ENCODE measurements at places on chromosomes 3 and 15. TPM values are rescaled to one million over a fixed set of nuclear protein-coding genes. Genes with fewer than 3 reads are reported as not detected.
A peak's percentile ranks its signal among the peaks of the same experiment; 100 is the strongest.

DNA sequence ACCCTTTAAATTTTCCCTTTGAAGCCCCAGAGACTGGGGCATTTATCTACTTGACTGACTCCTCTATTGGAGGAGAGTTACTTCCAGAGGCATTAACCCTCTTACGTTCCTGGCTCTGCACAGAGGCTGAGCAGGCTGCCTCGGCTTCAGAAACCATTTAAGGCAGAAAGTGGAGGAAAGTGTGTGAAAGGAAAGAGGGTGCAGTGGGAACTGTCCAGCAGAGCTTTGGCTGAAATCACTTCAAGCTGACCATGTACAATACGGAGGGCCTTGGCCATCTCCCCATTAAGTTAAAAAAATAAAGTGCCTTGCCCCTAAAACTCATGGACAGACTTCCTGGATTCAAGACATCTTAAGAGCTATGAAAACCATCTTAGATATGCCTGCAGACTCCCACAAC, 238.7 kb downstream of the SV2B start:
- DNase-seq = peak; percentile 26

Gene CAMKV
- total RNA-seq = 2.1 TPM

DNA sequence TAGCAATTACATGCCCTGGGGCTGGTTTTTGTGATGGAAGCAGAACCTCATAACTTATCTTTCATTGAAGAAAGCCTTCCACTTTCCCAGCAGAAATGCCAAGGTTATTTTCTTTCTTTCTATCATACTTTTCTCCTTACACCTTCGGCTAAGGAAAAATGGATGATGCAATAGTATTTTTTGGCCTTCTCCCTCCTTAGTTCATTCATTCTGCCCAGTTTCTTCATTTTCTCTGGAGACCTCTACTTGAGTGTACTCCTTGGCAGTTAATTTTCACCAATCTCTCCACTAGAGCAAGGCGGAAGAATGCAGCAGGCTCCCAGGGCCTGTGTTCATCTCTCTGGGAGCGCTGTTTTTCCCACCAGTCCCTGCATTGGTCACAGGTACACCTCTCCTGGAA, 7.6 kb upstream of the P2RY1 start:
- no peak for DNase-seq

Gene NR2E3
- not detected for total RNA-seq

DNA sequence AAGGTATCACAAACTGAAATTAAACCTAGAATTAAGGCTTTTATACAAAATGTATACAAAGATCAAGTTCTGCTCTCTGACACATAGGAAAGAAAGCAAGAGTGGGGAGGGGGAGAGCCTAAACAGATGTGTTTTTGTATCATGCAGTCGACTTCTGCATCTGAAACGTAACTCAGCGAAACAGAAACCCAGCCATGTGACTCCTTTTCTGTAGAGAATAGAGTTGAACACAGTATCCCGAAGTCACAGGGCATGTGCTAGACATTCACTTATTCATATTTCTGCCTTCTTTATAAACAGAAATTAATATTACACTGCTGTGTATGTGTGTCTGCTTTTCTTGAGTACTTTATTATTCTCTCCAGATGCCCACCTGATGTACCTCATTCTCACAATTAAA, 121.0 kb downstream of the PDZRN3 start:
- no peak for DNase-seq

Gene SLC9C1
- total RNA-seq = not detected

- DNase-seq = no peak
Observed at GRCh38 chr3:65052101-65052500, 364.3 kb upstream of the ADAMTS9 start.

Gene MED12L
- 3.4 TPM for total RNA-seq

DNA sequence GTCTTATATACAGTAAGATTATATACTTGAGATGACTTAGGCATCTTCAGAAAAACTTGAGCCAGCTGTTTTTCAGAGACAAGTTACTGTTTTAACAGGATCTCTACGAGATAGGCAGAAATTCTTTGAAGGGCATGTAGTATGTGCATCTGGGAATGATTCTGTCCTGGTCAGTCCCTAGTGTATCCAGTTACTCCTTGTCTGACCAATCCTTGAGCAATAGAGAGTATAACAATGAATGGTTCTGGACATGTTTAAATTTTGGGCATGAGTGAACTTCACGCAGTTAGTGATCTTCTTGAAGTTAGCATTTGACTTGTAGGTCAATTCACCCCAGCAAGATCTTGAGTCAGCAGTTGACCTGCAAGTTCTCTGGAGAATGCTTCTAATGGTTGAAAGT, 24.7 kb upstream of the HHLA2 start:
- DNase-seq = no peak

DNA sequence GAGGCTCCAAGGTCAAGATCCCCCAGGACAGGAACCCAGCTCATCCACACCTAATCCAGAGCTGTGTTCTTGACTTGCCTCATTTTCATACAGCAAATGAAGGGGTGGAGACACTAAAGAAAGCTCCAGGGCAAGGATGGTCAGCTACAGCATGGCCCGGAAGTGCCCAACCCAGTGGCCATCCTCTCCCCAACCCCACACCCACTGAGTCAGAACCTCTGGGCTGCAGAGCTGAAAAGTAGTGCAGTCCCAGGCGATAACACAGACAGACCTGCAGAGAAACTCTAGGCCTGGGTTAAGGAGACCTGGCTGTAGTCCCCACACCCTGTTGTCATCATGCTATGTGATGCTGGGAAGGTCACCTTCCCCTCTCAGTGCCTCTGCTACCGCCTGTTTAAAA, 85.3 kb downstream of the SEMA5B start:
- no peak for DNase-seq

- no peak for DNase-seq
Observed at GRCh38 chr15:57903626-57904025, 161.9 kb downstream of the ALDH1A2 start.

DNA sequence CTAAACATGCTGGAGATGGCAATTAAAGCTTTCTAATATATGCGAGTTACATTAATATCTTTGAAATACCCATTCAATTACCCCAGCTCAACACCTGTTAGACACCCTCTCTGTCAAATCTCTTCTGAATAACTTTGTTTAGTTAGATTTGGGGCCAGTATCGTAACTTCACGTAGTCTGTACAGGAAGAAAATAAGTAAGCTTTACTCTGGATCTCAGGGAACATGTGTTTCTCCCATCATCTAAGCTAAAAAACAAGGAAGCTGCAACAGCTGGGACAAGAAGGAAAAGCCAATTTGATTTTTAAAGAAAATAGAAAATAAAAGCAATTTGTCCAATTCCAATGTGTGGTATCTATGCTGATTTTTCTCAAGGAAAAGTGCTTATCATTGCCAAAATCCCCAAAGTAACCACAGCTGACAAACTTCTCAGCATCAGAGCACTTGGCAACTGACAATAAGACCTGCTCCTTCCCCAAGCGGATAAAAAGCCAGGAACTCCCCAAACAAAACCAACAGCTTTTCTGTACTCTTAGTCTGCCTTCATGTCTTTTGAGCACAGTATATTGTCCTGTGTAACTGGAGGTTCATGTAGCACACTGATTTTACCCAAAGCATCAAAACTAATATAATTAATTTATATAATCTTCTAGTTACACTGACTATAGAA, 279.1 kb downstream of the ZBTB20 start:
- no peak for DNase-seq

- no peak for DNase-seq
Observed at GRCh38 chr3:173007079-173007723, 133.8 kb downstream of the SPATA16 start.

GRCh38 chr3:182445576-182445975, 347.7 kb upstream of the ATP11B start:
- no peak for DNase-seq

DNA sequence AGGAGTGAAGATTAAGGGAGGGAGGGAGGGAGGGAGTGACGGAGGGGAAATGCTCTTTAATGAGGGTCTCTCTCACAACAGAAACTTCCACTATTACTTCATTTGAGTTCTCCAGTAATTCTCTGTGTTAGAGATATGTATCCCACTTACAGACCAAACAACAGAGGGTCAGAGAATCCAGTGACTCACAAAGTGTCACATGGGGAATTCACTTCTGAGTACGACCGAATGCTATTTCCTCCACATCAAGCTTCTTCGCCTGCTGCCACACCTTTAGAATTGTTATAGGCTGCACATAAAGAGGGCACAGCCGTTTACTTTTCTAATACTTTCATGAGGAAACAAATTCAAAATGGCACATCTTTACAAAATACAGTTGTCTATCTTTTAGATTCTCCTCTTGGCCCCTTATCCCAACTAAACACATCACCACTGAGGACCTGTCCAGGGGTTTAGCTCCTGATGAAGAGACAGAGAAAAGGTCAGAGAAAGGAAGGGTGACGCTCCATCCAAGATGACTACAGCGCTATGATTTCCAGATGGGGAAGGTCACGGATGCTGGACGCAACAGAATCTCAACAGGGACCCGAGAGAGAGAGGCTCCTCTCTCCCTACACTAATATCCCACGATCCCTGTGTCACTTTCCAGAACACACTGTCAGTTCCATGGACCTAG, 119.0 kb downstream of the XXYLT1 start:
- DNase-seq = no peak

GRCh38 chr15:30930422-30930821, 26.7 kb downstream of the FAN1 start:
- DNase-seq = no peak

DNA sequence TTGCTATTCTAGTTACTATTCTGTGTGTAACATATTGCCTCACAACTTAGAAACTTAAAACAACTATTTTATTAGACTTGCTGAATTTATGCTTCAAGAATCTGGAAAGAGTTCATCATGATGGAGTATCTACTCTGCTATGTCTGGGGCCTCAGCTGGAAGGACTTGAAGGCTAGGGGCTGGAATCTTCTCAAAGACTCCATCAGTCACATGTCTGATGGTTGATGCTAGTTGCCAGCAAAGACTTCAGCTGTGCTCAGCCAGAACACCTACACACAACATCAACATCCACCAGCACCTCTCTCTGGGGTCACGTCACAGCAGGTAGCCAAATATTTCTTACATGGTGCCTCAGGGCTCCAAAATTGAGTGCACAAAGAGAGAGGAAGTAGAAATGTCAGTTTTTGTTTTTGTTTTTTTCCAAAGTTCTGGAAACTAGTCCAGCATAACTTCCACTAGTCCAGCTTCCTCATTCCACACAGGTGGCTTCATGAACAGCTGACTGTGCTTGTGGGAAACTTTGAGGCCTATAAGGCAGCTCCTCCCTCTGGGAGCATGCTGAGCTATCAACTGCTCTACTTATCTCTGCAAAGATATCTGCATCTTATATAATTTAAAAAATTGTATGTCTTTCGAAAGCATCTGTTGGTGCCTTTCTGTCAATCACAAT, 325.4 kb upstream of the AGTR1 start:
- no peak for DNase-seq

- DNase-seq = no peak
Observed at GRCh38 chr15:99399061-99399460, 147.8 kb downstream of the LRRC28 start.

GRCh38 chr3:70561796-70562195, 249.4 kb upstream of the MDFIC2 start:
- DNase-seq = no peak

- no peak for DNase-seq
Observed at GRCh38 chr15:74937272-74937589, 642 bp downstream of the COX5A start.

Gene IP6K2
- total RNA-seq = 48.0 TPM

Gene NDN
- 3.0 TPM for total RNA-seq

GRCh38 chr3:190581041-190581541, 67.2 kb downstream of the IL1RAP start:
- DNase-seq = no peak

Gene IFT80
- total RNA-seq = 9.2 TPM

DNA sequence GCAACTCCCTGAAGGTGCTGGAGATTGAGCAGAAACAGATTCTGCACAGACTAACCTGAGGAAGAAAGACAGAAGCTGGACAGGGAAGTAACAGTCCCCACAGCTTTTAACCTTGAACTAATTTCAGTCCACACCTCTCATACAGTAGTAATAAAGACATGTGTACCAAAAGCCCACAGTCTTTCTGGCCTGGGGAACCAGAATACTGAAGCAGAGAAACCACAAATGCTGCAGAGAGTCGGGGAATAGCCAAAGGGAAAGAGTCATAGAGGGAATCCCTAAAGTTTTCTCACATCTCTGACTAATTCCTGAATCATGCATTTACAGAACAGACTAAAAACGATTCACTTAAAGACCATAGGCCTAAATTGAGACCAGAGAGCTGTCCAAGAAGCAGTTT, 503.4 kb upstream of the NECTIN3 start:
- no peak for DNase-seq

Gene SCN11A
- total RNA-seq = not detected

Gene LMCD1
- 2.1 TPM for total RNA-seq

DNA sequence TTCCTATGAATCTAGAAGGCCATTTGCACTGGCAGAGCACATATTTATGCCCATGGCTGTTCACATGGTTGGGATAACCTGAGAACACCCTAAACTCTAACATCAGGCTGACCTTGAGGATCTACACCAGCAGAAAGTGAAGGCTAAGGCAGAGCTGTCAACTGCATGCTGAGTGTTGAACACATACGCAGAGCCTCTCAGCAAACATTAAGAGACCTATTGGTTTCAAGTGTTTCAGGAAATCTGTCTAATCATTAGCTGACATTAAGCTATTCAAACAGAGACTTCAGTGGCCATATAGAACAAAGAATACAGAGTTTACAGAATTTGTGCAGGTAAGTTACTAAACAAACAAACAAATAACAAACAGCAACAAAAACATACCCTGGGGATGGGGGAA, 16.1 kb upstream of the SEC61A1 start:
- DNase-seq = no peak

- no peak for DNase-seq
Observed at GRCh38 chr3:24522146-24522579, 27.5 kb upstream of the THRB start.

DNA sequence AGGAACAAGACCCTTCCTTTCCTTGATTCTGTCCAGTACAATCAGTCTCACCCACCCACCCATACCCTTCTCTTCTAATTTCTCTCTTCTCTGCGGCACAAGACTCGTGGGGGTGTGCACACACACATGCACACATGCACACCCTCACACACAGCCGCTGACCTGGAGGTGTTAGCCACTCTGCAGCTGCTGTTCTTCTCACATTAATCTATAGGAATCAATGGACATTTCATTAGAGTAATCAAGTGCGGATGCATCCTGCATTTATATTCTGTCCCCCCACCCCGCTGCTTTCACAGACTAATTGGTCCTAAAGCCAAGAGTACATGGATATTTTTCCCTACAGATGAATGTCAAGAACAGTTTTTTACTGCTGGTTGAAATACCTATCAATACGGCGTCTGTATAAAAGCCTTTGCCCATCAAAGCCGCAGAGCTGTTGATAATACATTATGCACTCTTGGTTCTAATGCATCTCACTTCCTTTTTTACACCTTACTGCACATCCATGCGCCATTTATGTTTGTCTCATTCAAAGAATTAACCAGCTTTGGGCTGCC, 186.5 kb upstream of the ONECUT1 start:
- DNase-seq = no peak

- DNase-seq = no peak
Observed at GRCh38 chr3:187856555-187856954, 111.3 kb upstream of the BCL6 start.

- no peak for DNase-seq
Observed at GRCh38 chr3:42963269-42963668, 15.8 kb upstream of the GASK1A start.

Data from activated CD8-positive, alpha-beta T cell treated with anti-CD3 and anti-CD28 coated beads for 36 hours (primary cell).